ENCODE measurements at places on chromosomes 2 and 18.

- DNase-seq, result no peak
- no peaks in the 10 kb centered on the region for H3K36me3 ChIP-seq
- no peaks in the 10 kb centered on the region for H3K27me3 ChIP-seq
- H3K4me1 ChIP-seq, result peaks cover 10% of the 10 kb centered on the region
Measured at GRCh38 chr2:75447176-75447575, 113.6 kb downstream of the EVA1A start.

DNA sequence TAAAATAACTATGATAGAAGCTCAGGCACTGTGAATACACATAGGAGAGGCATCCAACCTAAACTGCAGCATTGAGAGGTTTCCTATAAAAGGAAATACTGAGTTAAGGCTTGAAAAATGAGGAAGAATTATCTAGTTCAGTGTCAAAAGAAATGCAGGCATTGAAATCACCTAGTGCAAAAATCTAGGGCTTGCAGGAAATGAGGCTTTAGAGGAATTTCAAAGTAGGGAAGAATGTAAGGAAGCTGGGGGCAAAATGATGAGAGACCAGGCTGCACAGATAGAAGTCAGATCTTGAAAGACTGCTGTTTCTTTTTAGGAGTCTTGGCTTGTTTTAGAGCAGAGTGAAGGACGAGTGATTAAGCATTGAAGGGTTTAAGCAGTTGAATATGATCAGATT lies 28.1 kb upstream of the SCYGR2 start:
- H3K4me3 ChIP-seq, result no peak overlapping the region
- peaks cover 4% of the 10 kb centered on the region for H3K4me1 ChIP-seq
- H3K36me3 ChIP-seq, result no peaks in the 10 kb centered on the region
- H3K27ac ChIP-seq, result no peak overlapping the region
- H3K27me3 ChIP-seq, result no peaks in the 10 kb centered on the region

DNA sequence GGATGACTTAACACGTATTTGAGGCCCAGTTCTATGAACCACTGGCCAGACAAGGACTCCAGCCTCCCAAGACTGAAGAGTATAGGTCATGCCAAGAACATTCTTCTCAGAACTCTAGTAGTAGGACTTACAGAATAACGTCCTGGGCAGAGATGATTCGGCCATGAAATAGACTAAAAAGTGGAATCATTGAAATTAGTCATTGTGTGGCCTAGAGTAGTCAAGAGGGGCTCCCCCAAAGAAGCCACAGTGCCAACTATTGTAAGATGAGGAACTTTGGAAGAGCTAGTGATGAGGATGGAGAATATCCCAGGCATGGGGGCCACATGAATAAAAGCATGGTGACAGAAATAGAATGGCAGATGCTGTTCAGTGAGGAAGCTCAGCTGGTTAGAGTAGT lies 101.1 kb downstream of the TRIB2 start:
- DNase-seq, result no peak
- no peaks in the 10 kb centered on the region for H3K36me3 ChIP-seq
- no peak overlapping the region for H3K4me3 ChIP-seq
- no peaks in the 10 kb centered on the region for H3K4me1 ChIP-seq
- no peaks in the 10 kb centered on the region for H3K27me3 ChIP-seq
- H3K27ac ChIP-seq, result no peak overlapping the region

DNA sequence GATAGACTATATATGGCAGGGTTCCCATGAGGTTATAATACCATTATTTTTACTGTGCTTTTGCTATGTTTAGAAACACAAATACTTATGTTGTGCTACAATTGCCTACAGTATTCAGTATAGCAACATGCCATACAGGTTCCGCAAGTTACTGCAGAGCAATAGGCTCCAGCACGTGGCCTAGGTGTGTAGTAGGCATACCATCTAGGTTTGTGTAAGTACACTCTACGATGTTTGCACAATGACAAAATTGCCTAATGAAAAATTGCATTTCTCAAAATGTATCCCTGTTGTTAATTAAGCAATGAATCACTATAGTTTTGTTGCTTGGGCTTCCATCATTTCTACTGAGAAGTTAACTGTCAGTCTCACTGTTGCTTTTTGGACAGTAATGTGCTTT lies 9.8 kb downstream of the CD302 start:
- peaks cover 6% of the 10 kb centered on the region for H3K4me1 ChIP-seq
- no peaks in the 10 kb centered on the region for H3K36me3 ChIP-seq
- no peak overlapping the region for H3K4me3 ChIP-seq
- no peak for DNase-seq
- H3K27ac ChIP-seq, result no peak overlapping the region

DNA sequence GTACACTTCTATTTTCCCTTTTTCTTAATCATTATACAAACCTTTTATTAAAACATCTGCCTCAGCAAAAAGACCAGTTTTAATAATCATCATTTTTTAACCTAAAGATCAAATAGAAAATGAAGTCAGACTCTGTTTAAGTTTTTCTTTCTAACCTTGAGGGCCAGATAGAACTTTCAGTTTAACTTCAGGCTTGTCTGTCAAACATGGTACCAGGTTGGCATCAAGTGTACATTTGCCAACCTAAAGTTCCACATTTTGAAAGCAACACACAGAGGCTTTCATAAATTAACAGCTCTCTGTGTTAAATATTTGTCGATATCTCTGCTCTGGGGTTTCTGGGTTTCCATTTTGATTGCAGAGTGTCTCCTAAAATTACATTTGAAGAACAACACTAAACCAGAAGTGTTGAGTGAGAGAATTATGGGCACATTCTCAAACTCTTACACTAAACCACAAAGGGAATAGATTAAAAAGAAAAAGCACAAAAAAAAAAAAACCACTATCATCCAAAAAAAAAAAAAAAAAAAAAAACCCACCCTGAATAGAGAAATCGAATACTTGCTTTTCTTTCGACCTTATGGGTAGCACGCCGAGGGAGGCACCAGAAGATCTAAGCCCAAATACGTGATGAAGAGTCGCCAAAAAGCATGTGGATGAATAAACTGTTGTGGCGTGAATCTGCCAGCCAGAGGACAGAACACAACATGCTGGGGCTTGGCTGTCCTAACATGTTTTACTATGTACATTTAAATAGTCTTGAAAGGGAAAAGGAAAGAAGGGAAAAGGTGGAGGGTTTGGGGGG lies 166.2 kb downstream of the TCF4 start:
- no peaks in the 10 kb centered on the region for H3K27me3 ChIP-seq
- peaks cover 99% of the 10 kb centered on the region for H3K4me1 ChIP-seq
- peak overlapping the region; percentile 98 for H3K27ac ChIP-seq
- DNase-seq, result peak; percentile 54
- H3K36me3 ChIP-seq, result no peaks in the 10 kb centered on the region

GRCh38 chr18:50045126-50045525 lies 149.8 kb downstream of the MYO5B start:
- no peaks in the 10 kb centered on the region for H3K36me3 ChIP-seq
- no peaks in the 10 kb centered on the region for H3K4me1 ChIP-seq
- no peak for DNase-seq
- H3K4me3 ChIP-seq, result no peak overlapping the region
- H3K27ac ChIP-seq, result no peak overlapping the region

- H3K27ac ChIP-seq, result no peak overlapping the region
- H3K36me3 ChIP-seq, result no peaks in the 10 kb centered on the region
- no peak overlapping the region for H3K4me3 ChIP-seq
Measured at GRCh38 chr18:12391487-12392165, 14.6 kb upstream of the AFG3L2 start.

DNA sequence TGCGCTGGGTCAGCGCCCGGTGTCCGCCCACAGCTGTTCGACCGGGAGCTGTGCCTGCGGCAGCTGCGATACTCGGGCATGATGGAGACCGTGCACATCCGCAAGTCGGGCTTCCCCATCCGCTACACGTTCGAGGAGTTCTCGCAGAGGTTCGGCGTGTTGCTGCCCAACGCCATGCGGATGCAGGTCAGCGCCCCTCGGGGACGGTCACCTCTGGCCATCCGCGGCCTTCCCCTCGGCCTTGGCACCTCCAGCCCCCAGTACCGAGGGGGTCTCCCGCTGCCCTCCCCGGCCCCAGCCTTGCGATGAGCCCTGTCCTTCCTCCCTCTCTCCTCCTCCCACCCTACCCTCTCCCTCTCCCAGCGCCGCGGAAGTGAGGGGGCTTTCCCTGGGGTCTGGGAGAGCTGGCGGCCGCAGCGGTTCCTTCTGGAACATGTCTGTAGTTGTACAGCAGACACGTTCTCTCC lies 53.2 kb upstream of the GPR17 start:
- H3K27ac ChIP-seq, result no peak overlapping the region
- H3K36me3 ChIP-seq, result no peaks in the 10 kb centered on the region
- DNase-seq, result no peak

DNA sequence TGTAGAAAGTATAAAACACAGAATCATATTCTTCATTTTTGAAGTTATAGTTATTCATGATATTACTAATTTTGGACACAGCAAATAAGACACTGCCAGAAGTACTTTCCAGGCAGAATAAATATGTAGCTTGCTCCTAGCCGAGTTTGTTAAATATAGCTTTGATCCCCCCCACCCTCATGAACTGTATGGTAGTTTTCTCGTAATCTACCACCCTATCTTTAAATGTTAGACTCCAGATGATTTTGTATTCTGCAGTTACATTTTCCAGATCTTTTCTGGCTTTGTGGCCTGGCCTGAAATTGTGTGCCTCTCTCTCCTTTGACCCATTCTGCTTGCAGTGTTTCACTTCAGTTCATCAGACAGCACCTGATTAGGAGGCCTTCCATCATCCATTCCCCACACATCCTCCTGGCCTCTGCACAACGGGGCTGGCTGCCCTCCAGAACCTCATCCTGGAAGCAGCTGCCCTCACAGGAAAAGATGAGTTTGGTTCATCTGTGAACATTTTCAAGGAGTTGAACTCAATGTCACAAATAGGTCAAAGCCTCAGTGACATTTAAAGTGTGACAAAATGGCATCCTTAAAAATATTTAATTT lies 4.7 kb upstream of the KCNJ3 start:
- no peak overlapping the region for H3K27ac ChIP-seq
- H3K36me3 ChIP-seq, result no peaks in the 10 kb centered on the region
- no peaks in the 10 kb centered on the region for H3K27me3 ChIP-seq
- H3K4me3 ChIP-seq, result no peak overlapping the region
- no peaks in the 10 kb centered on the region for H3K4me1 ChIP-seq

DNA sequence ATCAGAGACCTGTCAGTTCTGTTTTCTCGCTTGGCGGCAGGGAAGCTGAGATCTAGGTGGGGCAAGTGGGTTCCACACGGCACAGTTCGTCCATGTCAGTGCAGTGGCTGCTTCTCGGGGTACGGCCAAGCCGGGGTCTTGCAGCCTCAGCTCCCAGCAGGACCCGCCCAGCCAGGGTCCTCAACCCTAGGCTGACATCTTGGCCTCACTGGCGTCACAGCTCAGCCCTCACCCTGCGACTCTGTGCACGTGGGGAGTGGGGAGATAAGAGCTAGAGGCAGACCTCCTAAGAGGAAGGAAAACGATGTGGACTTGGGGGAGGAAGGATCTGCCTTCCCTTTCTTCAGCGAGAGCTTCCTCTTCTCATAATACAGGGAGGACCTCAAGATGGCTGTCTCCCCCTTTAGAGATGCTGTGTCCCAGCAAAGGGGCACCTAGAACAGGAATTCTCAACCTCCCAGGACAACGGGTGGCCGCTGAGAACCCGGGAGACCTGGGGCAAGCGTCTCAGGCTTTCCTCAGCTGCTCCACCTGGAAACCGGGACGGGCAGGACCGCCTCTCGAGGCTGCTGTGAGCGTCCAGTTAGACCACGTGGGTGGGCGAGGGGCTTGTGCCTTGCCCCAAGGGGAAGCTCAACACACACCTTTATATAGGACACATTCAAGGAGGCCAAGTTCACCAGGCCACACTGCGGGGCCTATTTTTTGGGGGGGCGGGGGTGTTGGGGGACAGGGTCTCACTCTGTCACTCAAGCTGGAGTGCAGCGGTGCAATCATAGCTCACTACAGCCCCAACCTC lies 23.5 kb upstream of the KLF11 start:
- H3K4me1 ChIP-seq, result no peaks in the 10 kb centered on the region
- no peaks in the 10 kb centered on the region for H3K36me3 ChIP-seq
- H3K27me3 ChIP-seq, result no peaks in the 10 kb centered on the region
- DNase-seq, result no peak
- no peak overlapping the region for H3K4me3 ChIP-seq
- no peak overlapping the region for H3K27ac ChIP-seq

GRCh38 chr2:57802243-57802642 lies 244.4 kb upstream of the VRK2 start:
- no peaks in the 10 kb centered on the region for H3K36me3 ChIP-seq
- no peak overlapping the region for H3K27ac ChIP-seq
- DNase-seq, result no peak

- no peak overlapping the region for H3K27ac ChIP-seq
- no peaks in the 10 kb centered on the region for H3K4me1 ChIP-seq
- no peaks in the 10 kb centered on the region for H3K36me3 ChIP-seq
- no peaks in the 10 kb centered on the region for H3K27me3 ChIP-seq
- H3K4me3 ChIP-seq, result no peak overlapping the region
- no peak for DNase-seq
Measured at GRCh38 chr2:13581471-13581870, 864.7 kb downstream of the TRIB2 start.

DNA sequence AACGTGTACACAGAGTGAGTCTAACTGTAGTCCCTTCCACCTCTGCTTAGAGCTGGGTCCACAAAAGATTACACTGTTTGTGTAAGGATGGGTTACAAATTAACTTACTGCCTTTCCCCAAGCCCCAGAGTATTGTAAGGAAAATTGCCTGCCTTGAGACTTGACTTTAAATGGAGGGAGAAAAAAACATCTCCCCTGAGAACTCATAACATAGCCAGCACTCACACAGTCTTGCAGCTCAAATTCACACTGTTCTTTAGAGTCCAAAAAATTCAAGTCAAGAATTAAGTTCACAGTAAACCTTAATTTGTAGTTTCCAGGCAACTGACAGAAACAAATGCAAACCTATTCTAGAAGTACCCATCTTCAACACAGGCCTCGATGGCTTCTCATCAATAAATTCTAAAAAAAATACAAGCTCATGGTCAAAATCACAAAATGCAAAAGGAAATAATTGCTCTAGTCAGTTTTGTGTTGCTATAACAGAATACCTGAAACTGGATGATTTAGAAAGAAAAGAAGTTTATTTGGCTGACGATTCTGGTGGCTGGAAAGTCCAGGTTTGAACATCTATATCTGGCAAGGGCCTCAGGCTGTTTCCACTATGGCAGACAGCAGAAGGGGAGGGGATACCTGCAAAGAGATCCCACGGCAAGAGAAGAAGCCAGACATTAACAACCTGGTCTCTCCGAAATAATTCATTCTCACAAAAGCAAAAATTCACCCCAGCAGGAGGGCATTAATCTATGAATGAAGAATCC lies 34.6 kb upstream of the TMEM17 start:
- no peak for DNase-seq
- no peak overlapping the region for H3K4me3 ChIP-seq
- H3K36me3 ChIP-seq, result no peaks in the 10 kb centered on the region
- no peak overlapping the region for H3K27ac ChIP-seq

- H3K4me1 ChIP-seq, result no peaks in the 10 kb centered on the region
- no peak overlapping the region for H3K27ac ChIP-seq
- H3K4me3 ChIP-seq, result no peak overlapping the region
- no peak for DNase-seq
Measured at GRCh38 chr2:233449921-233450863, 95.9 kb downstream of the DGKD start.
